A549 (cell line): ENCODE measurements at places on chromosomes 6 and 20. TPM values are rescaled to one million over a fixed set of nuclear protein-coding genes. Genes with fewer than 3 reads are reported as not detected.

DNA sequence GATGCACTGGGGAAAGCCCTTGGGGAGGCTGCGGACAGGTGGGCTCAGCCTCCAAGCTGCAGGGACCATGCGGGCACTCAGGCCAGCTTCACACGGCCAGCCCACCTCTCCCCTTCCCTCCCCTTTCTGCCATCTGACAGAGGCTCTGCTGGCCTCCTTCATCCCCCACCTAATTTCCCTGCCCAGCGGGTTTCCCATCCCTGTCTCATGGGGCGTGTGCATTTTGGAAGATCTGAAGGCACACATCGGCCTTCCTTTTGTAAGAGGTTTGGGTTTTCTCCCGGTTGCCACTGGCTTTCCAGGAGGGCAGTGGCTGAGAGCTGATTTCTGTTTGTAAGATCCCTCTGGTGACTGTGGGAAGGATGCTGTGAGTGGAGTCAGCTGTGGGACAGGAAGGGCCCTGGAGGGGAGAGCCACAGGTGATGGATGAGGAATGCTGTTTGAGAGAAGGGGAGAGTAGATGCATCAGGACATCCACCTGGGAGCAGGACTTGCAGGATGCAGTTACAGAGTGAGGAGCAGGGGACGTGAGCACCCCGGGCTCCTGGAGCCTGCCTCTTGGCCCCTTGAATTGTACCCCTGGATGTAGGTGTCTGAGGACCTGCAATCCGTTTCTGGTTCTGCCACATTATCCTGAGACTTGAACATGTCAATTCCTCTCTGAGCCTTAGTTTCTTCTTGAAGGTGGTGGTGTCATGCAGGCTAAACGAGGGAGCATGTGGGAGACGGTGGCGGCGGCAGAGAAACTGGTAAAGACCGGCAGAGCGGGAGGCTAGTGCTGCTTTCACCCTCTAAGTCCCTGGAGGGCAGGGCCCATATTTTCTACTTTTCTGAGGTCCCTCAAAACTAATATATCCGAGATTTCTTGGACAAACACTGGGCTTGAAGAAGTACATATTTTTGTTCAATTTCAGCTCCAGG lies 5.9 kb upstream of the TUBB1 start:
- DNase-seq = no peak

DNA sequence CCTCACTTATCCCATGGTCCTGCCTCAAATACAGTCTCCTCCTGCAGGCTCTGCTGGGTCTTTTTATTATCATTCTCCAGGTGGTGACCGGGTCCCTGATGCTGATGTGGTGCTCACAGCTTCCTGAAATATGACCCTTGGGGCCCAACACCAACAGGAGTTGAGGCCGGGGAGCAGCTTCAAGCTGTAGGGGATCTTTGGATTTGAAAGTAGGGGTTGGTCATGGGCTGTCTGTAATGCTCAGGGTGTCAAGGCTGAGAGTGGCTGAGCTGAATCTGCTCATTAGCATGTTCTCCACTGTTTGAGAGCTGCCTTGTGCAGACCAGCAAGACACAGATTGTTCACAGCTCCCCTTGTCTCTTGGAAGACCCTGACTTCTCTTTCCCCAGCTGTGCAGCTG lies 35.5 kb downstream of the HLA-F start:
- no peak for DNase-seq

DNA sequence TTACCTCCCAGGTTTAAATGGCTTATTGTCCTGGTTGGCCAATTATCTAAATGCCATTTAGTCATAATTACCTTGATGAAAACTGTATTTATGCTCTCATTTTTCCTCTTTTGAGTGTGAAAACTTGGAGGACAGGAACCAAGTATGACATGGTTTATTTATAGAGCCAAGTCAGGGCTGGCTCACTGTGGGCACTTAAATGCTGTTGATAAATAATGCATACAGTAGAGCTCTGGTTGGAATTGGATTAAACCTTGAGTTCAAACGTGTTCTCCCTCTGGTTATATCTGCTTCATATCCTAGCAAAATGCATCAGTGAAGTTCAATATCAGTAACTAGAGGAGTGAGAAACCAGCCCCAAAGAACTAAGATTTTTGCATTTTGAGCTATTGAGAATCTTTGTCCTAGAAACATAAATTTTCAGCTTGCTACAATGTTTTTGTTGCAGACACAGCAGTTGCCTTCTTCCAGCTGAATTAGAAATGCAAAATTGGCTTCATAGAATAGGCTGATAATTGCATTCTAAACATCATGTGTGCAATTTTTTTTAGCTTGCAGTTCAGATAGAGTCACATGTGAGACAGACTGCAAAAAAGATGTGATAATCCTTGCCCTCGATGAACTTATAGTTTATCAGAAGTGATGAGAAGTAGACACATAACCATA lies 255.8 kb downstream of the BTBD3 start:
- DNase-seq = no peak

- DNase-seq = no peak
These were observed 9.3 kb downstream of the RAET1E start for GRCh38 chr6:149888659-149889058.

- no peak for DNase-seq
These were observed 174.7 kb downstream of the OTOR start for GRCh38 chr20:16922834-16923233.

- no peak for DNase-seq
These were observed 7.1 kb downstream of the CD93 start for GRCh38 chr20:23079016-23079351.

GRCh38 chr20:18094191-18094590 lies 36.5 kb upstream of the OVOL2 start:
- DNase-seq = no peak

GRCh38 chr6:170172825-170173256 lies 118.0 kb downstream of the DLL1 start:
- DNase-seq = no peak

GRCh38 chr6:53216301-53216700 lies 67.7 kb upstream of the GCM1 start:
- DNase-seq = no peak

DNA sequence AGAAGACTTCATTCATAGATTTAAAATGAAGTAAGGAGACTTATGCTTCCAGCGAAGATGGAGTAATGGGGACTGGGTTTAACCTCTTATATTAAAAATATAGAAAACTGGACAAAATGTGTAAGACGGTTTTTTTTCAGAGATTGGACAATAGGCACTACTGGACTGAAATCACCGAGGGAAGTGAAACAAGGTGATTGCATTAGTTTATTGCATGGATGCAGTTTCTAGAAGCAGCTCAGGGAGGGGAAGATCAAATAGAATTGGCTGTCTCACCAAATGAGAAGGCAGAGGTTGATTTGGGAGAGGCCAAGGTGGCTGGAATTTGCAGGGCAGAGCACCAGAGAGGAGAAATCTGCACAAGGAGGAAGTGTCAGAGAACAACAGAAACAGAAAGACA lies 162.6 kb downstream of the DNAH8 start:
- DNase-seq = no peak

DNA sequence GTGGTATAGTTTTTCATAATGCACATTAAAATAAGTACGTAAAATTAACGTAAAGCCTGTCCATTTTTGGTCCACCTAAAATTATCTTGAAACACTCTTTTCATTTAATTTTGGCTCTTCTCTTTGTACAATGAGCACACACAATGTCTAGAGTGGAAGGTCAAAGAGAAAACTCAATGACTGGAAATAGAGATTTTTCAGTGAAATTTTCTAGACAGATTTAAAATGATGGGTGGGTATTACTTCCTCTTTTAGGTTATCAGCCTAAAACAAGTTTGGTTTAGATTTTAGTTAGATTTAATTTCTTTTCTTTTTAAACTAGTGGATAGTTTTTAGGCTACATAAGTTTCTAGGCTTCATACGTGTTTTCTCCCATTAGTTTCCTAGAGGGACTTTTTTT lies 24.9 kb downstream of the DSE start:
- no peak for DNase-seq

The TFAP2B gene
- polyA plus RNA-seq = not detected in 3 replicates

The TRAPPC3L gene
- polyA plus RNA-seq = not detected in 3 replicates

The PRL gene
- polyA plus RNA-seq = not detected in 3 replicates

The PSMB9 gene
- 9.2 to 18.9 TPM (median 12.0 TPM) in 3 replicates for polyA plus RNA-seq

The FAM83C gene
- 0.03 TPM in 1 of 3 replicates, not detected in the others for polyA plus RNA-seq
